ENCODE measurements at places on chromosomes 2 and 18. TPM values are rescaled to one million over a fixed set of nuclear protein-coding genes. Genes with fewer than 3 reads are reported as not detected.

NCKAP5 gene
- 4.3 TPM for total RNA-seq

ARHGAP15 gene
- total RNA-seq = 0.09 TPM

ELOA2 gene
- not detected for total RNA-seq

C1D gene
- 12.5 TPM for total RNA-seq

KLHL14 gene
- not detected for total RNA-seq

ITPRIPL1 gene
- total RNA-seq = 0.43 TPM
